NCI-H748 treated with DMSO at 0.1 percent for 48 hours (cell line): ENCODE measurements at places on chromosomes 12 and 14.

GRCh38 chr14:104735830-104736642 is 12.0 kb downstream of the ADSS1 start:
- DNase-seq: no peak

DNA sequence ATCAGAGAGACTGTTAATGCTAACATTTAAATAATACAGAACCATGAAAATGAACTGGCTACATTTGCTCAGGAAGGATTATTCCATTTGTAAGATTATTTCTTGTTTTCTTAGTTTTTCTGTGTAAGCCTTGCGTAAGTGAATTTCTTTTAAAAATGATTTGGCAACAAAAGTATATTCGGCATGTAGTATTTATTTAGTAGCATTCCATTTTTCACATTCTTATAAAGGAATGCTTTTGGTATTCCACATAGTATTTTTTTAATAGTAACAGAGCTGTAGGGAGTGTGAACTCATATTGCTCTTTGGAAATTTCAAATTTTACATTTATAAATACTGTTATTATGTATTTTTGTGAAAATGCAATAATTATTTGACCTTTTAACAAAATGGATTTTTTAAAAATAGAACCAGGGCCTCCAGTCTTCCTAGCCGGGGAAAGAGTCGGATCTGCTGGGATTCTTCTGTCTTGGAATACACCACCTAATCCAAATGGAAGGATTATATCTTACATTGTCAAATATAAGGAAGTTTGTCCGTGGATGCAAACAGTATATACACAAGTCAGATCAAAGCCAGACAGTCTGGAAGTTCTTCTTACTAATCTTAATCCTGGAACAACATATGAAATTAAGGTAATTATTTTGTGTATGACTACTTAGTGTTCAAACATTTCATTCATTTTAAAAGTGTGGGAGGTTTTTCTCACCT is 1.2 kb downstream of the PTPRQ start:
- no peak for DNase-seq

DNA sequence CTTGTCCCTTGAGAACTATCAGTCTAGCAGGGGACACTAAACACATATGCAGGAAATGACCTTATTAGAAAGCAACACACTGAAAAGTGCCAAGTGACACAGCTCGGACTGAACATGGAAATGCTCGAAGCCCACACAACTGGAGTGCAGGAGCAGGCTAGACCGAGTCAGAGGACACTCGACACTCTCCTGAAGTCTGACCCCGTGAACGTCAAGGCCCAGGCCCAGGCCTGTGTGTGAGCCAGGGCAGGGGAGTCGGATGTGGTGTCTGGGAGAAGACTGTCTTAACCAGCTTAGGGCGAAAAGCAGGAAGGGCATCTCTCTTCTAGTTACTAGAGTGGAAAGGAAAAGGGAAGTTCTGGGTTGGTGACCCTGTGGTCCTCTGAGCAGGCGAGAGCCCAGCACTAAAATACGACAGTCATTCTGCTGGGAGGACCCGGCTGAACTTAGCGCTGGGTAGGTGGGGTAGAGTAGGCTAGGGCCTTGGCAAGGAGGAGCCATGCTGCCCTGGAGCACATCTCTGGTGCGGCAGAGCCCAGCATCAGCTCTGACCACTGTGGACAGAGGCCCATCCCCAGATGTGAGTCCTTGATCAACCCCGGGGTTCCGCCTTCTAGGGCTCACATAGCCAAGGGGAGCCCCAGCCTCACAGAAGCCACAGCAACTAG is 93.0 kb downstream of the NTF3 start:
- no peak for DNase-seq

DNA sequence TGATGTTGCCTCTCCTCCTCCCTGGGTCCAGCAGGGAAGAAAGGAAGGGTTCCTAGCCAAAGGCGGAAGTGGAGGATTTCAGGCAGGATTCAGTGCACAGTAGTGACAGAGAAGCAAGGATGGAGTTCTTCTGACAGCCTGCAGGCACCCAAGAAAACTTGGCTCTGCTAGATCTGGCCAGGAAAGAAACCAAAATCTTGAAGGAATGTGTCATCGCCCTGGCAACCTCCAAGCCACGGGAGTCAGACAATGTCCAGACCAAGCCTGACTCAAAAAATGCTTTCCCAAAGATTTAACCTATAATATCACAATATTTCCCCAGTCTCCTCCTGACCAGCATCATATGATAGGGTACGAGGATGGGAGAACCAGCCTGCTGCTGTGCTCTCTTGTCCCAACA is 22.8 kb upstream of the DHRS4 start:
- DNase-seq: no peak

GRCh38 chr14:31371646-31372045 is 48.7 kb downstream of the HEATR5A start:
- DNase-seq: no peak

GRCh38 chr12:41768456-41768855 is 376.2 kb downstream of the GXYLT1 start:
- DNase-seq: no peak

DNA sequence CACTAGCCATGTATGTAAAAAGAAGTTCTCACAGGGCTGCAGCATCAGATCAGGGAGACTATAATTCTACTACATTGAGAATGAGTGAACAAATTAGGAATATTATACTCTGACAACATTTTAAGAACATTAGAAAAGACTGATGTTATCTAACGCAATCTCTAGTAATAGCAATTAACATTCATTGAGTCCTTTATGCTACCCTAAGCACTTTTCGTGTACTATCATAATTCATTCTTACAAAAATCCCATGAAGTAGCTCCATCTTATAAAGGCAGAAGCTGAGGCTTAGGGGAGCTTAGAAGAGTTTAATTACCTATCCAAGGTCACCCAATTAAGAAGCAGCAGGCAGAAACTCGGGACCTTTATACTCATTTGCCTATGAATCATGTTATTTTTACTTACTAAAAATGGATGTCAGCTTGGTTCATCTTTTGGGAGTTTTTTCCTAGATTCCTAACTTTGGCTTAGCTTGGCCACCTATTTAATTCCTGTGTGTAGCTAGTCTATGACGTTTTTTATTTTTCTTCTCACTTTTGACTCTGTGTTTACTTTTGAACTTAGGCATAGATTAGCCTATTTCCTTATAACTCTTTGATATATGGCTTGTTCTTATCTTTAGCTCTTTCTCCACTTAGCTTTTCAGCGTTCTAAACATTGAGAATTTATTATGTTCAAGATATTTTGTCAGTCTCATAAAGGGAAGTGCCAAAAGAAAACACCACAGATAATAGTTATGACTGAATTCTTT is 333.5 kb upstream of the DCN start:
- DNase-seq: no peak

DNA sequence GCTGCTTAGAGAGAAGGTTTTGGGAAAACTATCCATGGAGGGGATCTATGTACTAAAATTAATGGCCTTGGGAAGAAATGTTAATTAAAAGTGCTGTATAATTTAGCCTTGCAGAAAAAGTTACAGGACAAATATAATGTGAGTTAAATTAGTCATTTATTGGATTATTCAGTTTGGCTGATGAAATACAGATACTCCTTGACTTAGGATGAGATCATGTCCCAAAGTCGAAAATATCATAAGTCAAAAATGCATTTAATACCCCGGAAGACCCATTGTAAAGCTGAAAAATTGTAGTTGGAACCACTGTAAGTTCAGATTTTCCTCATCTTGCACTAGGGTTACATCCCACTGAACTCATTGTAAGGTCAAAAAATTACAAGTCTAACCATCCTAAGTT is 9.7 kb downstream of the RTRAF start:
- no peak for DNase-seq

DNA sequence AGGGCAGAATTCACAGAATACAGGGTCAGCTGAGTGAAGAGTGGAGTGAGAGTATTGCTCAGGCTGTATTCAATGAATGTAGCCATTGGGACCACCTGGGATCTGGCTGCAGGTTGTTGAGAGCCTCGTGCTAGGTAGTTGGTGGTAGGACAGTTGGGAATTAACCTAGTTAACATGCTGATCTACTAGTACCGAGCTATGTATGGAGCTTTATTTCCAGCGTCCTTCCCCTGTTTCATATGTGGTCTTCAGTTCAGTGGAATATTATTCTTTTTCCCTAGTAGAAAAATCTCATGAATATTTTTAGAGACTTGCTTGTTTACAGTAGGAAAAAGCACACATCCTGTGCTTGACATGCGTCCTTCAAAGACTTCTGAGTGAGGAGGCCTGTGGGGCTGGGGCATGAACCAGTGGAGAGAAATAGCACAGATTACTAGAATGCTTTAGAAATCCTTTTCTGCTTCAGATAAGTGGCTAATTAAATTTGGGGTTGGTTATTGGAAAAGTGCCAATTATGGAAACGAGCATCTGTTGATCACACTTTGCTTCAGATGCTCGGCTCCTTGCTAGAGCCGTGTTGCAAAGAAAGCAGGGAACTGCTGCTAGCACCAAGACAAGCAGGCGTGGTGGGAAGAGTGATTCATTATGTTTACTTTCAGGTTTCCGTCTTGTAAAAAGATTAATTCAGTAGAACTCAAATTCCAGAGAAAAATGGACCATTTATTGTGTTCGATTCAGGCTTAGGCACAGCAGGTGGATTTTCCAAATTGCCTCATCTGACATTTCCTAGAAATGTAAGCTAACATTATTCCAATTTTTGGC is 53.6 kb downstream of the ARF6 start:
- peak; percentile 82 for DNase-seq

GRCh38 chr12:108133482-108133881 is 4.4 kb downstream of the WSCD2 start:
- DNase-seq: no peak

DNA sequence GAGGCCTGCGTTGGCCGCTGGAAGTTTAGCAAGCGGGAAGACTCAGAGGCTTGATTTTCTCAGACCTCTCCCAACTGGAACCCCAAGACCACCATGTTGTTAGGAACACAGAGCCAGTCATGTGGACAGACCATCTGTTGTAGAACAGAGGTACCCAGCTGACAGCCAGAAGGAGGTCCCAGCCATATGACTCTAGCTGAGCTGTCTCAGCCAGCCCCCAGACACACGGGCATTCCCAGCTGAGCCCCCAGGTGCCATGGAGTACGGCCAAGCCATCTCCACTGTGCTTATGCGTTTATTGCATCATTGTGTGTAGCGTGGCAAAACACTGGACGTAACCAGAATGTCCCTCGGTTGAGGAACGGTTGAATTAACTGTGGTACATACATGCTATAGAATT is 421.9 kb downstream of the TMEM132D start:
- DNase-seq: no peak

GRCh38 chr12:99769396-99769980 is 121.9 kb downstream of the GARIN6 start:
- no peak for DNase-seq

DNA sequence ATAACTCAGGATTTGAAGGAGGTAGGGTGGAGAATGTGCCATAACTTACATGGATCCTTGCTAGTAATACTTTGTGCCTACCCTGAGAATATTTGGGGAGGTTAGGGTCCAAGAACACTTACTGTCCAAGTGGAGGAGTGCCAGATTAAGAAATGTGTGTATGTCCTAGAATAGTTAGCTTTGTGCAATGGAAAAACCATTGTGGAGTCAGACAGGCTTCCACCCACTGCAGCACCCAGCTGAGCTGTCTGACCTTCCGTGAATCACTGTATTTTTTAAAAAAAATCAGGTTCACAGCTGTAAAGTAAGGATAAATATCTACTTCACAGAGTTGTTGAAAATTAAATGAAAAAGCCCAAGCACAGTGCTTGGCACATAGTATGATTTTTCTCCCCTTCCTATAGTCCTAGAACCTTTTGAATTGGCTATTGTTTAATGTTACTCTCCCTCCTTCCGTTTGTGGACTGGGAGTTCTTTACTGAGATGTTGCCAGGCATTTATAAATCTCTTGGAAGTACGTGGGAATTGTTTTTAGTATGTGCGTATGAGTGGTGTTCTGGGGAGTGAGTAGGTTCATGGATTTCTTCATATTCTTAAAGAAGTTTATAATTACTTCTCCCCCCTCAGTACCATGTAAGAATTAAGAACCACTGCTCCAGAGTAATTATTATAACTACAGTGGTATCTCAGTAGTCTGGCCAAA is 9.2 kb downstream of the RAB21 start:
- no peak for DNase-seq
